ENCODE measurements at places on chromosomes 3 and 15. TPM values are rescaled to one million over a fixed set of nuclear protein-coding genes. Genes with fewer than 3 reads are reported as not detected.

ROPN1 gene
- total RNA-seq: not detected

UBE2E2 gene
- total RNA-seq: 5.3 TPM

BCL6 gene
- total RNA-seq: 97.9 TPM

ZNF620 gene
- not detected for total RNA-seq

CPNE9 gene
- total RNA-seq: not detected

CCR3 gene
- total RNA-seq: not detected

IL17RB gene
- not detected for total RNA-seq

SLC12A1 gene
- total RNA-seq: not detected

TRAT1 gene
- 3.7 TPM for total RNA-seq

LXN gene
- 1.2 TPM for total RNA-seq

FANCD2OS gene
- total RNA-seq: not detected

AQR gene
- total RNA-seq: 17.5 TPM

HESX1 gene
- total RNA-seq: not detected

GPX1 gene
- total RNA-seq: 422 TPM
